ENCODE measurements at places on chromosomes 6 and 20.

- DNase-seq = peak; percentile 20
These were observed 4.3 kb downstream of the KCNQ5 start for GRCh38 chr6:72626126-72626525.

DNA sequence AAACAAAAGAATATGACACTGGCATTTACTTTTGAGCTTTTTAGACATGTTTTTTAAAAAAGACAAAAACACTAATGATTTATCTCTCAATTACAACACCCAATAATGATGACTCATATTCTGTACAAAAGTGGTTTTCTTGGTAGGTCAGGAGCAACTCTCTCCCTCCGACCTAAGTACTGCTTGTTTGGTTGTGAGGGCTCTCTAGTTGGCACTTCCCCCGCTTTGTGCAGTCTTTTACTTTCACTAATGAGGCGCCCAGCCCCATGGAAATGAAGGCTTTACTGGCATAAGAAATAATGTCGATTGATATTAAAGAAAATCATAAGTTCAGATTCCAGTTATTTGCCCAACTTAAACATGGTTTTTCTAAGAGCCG lies 1.3 kb downstream of the KPNA5 start:
- DNase-seq = peak; percentile 21

DNA sequence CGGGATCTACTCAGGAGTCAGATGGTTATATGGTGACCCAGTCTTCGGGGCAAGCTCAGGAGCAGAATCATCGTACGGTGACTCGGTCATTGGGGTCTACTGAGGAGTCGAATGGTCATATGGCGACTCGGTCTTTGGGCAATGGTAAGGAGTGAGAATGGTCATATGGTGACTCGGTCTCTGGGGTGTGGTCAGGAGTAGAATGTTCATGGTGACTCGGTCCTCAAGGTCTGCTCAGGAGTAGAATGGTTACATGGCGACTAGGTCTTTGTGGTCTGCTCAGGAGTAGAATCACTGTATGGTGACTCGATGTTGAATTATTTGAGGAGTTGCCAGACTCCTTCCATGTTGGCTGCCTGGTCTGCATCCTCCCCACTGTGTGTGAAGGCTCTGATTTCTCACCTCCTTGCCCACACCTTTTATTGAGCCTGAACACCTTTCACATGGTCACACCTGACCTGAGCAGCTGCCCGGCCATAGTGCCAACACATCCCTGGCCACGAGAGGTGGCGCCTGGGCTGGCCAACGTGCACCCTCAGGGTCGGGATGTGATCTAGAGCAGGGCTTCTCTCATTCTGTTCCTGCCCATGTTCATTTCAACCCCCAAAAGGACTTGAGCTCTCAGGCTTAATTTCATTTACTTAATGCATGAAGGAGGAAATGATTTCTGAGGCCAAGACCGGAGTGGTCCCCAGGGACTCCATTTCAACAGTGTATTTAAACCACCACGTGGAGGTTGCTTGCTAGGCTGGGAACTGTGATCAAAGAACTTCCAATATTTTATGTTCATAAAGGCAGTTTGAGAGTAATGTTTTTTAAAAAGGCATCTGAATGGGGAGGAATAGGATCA lies 119.5 kb downstream of the PHACTR3 start:
- DNase-seq = no peak

- DNase-seq = no peak
These were observed 71.4 kb upstream of the NHSL1 start for GRCh38 chr6:138570725-138571029.

GRCh38 chr6:45118754-45119153 lies 209.4 kb upstream of the RUNX2 start:
- DNase-seq = no peak

DNA sequence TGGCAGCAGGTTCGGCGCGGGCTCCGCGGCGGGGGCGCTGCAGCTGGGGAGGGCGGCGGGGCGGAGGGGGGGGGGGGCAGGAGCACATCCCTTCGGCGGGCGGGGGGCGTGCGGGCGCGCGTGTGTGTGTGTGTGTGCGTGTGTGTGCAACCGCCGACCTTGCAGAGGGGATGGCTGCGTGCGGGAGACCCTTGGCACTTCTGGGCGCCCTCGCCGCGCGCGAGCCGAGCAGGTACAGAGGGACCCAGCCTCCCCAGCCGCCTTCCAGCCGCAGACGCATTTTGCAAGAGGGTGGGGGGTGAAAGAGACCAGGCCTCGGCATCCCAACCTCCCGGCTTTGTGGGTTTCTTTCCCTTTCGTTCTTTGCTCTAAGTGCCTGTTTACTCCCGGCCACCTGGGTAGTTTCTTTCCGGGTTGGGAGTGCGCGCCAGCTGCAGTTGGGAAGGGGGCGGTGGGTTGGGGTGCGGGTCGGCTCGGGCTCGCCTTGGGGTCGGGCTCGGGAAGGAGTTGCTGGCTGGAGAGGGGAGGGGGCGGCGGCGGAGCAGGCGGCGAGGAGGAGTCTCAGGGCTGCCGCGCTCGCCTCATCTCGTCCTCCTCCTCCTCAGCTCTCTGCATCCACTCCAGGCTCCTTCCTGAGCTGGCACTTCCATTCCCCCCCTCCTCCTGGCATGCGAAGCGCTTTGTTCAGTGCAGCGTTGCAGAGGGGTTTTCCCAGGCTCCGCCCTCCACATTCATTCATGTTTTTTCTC lies 620 bp downstream of the HIVEP1 start:
- peak; percentile 68 for DNase-seq

DNA sequence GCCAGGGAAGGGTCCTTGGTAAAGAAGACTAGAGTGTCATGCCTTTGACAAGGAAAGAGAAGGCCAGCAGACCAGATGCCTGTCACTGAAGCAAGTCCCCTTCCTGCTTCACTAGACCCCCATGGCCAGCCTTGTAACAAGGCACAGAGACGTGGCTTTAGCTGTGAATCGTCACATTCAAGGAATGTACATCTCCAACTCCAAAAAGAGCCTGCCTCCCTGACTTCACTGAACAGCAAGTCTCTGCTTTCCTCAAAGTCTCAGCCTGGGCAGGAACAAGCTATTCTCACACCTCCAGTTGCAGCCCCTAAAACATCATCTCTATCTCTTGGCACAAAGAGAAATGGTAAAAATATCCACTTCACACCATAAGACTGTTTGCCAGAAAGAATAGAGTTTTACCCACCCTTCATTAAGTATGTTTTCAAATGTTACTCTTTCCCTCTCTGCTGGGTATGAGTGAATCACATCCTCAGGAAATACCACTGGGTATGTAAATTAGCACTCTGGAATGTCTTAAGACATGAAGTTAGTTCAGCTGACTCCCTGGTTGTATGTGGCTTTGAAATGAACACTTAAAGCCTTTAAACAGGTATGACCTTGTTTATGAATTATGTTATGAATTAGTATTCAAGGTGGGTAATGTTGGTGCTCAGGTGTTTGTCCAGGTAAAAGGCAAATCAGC lies 46.4 kb upstream of the NT5E start:
- no peak for DNase-seq

GRCh38 chr6:10486215-10486614 lies 34.9 kb upstream of the GCNT2 start:
- DNase-seq = no peak

DNA sequence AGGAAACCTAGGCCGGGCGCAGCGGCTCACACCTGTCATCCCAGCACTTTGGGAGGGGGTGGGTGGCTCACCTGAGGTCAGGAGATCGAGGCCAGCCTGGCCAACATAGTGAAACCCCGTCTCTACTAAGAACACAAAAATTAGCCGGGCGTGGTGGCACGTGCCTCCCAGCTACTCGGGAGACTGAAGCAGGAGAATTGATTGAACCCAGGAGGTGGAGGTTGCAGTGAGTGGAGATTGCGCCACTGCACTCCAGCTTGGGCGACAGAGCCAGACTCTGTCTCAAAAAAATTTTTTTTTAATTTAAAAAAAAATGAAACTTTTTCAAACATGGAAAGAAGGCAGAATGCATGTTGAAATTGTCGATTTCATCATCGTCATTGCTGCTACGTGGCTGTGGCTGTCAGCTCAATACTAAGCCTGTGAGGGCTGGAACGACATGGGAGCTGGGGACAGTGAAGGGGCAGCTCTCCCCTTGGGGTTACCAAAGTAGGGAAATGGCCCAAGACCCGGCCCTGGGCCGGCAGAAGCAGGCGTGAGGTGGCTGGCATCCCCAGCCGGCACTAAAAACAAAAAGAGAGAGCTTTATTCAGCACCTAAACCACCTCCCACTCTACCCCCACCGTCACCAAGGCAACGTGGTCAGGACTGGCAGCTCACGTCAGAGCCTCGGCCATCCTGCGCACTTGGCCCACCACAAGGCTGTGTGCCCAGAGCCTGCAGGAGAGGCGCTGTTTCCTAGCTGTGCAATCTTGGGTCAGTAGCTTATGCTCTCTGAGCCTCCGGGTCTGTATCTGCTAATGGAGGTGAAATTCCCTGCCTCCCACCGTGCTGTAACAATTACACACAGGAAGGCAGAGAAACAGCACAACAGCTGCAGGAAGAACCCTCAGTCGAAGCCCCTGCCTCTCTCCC lies 30.8 kb downstream of the AGPAT4 start:
- peak; percentile 45 for DNase-seq

DNA sequence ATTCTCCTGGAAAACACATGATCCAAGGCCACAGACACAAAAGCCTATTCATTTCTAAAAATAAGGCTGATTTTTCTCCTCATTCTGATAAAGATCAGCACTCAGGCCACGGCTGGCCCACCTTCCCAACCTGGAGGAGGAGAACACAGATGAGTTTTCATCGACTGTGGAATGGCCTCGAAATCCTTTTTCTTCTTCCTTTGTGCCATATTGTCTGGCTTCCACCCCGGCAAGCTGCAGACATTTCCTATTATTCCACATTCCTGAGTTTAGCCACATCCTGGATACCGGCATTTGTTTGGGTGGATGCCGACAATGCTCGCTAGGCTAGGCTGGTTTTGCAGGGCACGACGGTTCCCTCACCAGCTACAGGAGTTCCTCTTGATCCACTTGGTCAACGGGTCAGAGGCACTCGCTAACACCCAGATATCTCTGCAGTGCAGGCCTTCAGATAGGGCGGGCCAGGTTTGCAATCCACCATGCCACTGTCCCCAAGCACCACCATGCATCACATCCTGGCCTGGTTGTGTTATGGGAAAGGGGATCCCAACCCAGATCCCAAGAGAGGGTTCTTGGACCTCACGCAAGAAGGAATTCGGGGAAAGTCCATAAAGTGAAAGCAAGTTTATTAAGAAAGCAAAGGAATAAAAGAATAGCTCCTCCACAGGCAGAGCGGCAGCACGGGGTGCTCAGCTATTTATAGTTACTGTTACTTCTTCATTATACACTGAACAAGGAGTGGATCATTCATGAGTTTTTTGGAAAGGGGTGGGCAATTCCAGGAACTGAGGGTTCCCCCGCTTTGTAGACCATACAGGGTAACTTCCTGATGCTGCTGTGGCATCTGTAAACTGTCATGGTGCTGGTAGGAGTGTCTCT lies 4.2 kb upstream of the CTSZ start:
- DNase-seq = no peak

Measured in stimulated activated CD8-positive, alpha-beta memory T cell treated with anti-CD3 and anti-CD28 coated beads, Interleukin-7, amount 100 ng/mL, for 48 hours (primary cell).